ENCODE measurements at places on chromosomes 7 and 10.

DNA sequence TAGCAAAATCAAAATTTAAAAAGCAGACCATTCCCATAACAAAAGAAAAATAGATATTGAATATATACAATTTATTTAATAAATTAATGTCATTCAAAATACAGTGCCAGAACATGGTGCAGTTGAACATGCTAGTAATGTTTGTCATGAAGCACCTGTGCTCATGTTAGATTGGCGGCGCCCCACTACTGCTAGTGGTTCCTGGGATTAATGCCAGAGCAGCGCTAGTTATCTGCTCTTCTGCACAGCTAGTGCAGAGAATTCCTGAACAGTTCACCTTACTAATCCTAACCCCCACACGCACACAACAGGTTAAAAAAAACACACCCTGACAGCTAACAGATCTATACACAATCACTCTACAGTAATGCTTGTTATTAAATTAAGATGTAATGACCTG lies 23.4 kb downstream of the KBTBD2 start:
- no peak for DNase-seq

GRCh38 chr10:6275022-6275997 lies 72.6 kb downstream of the PFKFB3 start:
- DNase-seq = no peak

DNA sequence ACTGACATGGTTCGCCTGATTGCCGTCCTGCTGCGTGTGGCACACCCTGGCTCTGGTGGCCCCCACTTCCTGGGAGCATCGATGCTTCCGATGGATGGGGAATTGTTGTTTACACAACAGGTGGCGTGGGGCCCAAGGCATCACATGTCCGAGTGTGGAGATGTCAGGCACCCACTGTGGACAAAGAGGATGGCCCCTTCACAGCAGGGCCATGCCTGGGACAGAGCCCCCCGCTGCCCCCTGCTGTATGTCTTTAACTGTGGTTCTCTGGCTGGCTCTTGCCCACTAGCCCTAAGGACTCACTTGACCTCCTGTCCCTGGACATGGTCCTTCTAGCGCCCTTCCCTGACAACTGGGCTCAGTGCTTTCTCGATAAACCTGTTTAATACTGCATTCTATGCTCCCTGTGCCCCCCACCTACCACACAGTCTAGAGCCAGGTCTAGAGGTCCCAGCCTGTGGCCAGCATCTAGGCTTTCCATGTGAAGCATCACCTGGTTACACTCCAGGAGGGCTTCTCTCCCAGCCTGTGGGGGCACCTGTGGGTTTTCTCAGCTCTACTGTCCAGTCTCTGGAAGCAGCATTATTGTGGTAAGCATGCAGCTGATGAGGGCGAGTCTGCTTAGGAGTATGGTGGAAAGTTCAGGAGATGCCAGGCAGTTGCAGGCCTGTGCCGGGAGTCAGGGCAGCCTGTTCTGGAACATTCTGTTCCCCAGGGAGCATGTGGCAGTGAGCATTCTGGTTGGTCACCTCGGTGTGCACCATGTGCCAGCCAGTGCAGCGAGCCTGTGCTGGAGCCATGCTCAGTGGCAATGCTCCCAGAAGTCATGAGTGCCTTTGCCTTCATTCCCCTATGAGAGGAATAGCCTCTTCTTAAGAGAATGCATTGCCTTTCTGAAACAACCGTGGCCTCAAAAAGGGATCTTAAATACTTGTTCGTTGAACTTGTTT lies 10.4 kb downstream of the ADCY1 start:
- DNase-seq = no peak

- DNase-seq = no peak
These were observed 37.4 kb downstream of the SLC35B4 start for GRCh38 chr7:134279336-134279735.

DNA sequence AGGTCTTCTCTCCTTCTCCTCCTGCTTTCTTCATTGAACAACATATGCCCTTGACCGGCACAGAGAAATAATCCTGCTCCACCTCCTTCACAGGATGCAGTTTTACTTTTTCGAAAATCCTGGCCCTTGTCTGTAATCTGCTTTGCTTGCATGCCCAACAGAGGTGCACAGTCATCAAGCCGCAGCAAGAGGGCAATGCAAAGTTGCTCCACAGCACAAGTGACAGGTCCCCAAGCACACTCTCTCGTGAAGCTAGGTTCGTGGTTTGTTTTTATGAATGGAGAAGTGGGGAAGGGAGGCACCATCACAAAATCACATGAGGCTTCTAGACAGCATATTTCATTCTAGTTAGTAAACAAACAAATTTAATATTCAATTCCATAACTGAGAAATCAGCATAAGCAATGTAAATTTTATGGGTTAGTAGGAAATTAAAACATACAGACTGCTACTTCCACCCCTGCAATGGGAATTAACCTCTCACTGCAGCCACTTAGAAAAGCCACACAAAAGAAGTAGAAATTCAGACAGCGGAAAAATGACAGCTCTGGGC lies 178.8 kb downstream of the TPK1 start:
- DNase-seq = peak; percentile 42

DNA sequence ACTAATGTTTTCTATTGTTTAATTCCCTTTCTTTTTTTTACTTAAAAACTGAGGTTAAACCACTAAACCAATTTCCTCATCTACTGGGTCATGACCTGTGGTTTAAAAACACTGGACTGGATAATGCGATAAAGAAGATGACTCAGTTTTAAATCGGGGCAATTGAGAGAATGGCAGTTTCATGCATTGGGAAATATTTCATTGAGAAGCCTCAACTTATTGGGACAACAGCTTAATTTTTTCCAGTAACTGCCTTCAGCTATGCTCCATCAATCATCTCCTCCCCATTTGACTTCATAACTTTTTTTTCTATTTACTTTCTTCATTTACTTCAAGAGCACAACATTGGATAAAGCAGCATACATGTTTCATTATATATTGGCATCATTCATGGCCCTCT lies 61.8 kb upstream of the MET start:
- no peak for DNase-seq

DNA sequence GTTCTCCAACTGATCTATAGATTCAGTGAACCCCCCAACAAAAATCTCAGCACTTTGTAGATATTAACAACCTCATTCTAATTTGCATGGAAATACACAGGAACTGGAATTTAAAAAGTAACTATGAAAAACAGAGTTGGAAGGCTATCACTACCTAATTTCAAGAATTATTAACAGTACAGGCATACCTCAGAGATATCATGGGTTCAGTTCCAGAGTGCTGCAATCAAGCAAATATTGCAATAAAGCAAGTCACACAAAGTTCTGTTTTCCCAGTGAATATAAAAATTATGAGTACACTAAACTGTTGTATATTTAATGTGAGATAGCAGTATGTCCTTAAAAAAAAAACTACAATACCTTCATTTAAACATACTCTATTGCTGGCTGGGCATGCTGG lies 78.5 kb downstream of the LARP4B start:
- no peak for DNase-seq

Measured in T47D (cell line).